Left cardiac atrium (tissue), 4 donors: ENCODE measurements at places on chromosomes 6 and 20. TPM values are rescaled to one million over a fixed set of nuclear protein-coding genes. Genes with fewer than 3 reads are reported as not detected.

DNAH8 gene
- total RNA-seq = not detected

SIRPA gene
- 38.4 TPM for total RNA-seq

GPR63 gene
- 0.21 TPM for total RNA-seq

TTBK1 gene
- total RNA-seq = 0.13 TPM
